ENCODE measurements at places on chromosomes 6 and 20. TPM values are rescaled to one million over a fixed set of nuclear protein-coding genes. Genes with fewer than 3 reads are reported as not detected.
A peak's percentile ranks its signal among the peaks of the same experiment; 100 is the strongest.

DNA sequence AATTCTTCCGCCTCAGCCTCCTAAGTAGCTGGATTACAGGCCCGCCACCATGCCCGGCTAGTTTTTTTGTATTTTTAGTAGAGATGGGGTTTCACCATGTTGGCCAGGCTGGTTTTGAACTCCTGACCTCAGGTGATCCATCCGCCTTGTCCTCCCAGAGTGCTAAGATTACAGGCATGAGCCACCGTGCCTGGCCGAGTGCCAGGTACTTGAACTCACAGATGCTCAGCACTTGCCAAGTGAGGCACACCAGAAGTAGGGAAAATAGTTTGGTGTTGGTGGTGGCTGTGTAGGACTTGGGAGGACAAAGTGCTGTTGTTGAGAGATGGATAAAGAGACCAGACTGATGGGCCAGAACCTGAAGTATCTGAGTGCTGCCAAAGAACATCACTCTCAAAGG is 40.0 kb upstream of the MBOAT1 start:
- no peak for DNase-seq

Gene IL17A
- not detected for total RNA-seq

Gene PRSS35
- total RNA-seq, result 5.8 TPM

GRCh38 chr6:39065561-39065960 is 17.0 kb downstream of the GLP1R start:
- no peak for DNase-seq

DNA sequence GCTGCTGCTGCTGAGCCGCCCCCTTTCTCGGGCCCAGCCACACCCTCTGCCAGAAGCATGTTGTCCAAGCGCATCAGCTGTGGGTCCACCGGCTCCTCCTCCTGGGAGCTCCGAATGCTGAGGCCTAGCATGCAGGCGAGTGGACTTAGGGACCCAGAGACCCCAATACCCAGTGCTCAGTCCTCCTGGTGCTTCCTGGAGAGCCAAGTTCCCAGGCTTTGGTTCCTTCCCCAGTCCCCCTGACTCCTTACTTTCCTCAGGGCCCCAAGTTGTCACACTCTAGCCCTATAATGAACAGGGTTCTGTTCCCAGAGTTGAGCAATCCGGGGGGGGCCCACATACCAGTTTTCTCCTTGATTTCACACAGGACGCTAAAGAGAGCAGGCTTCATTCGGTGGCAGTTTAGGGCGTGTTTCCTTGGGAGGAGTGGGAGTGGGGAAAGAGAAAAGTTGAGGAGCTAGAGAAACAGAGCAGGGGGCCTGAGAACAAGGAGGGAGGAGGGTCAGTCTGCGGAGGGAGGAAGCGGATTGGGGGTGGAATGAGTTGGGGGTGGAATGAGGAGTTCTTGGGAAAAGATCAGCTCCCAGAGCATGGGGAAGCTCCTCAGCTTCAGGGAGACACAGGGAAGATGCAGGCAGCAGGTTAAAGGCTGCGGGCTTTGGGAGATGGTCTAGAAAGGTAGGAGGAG is 1.5 kb downstream of the PBX2 start:
- DNase-seq, result peak; percentile 39

GRCh38 chr6:17615794-17616193 is 15.7 kb downstream of the FAM8A1 start:
- no peak for DNase-seq

Gene GHRH
- total RNA-seq, result not detected
